NT2/D1 (cell line): ENCODE measurements at places on chromosomes 4 and X.

GRCh38 chrX:24693453-24694202 lies at the start of gene POLA1:
Gene POLA1, plus strand, starts transcription at chrX:24693918. Its CDS starts 44 bp downstream, at chrX:24693962.
- peak; percentile 96 for DNase-seq

DNA sequence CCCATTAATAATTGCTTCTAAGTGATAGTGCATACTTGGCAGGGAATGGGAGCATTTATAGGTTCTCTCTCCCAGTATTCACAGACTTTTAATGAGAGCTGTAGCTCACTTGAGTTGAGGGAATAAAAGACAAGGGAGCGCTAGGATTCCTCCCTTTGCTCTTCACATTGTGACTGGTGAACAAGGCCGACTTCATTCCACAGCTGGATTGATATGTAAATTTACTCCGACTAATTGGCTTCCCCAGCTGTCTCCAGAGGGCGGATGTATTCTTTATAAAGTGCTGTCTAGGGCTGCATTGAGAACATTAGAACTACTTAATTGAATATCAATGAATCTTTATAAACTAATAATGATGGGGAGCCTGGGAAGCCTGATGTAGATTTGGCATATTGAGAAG lies 63.4 kb downstream of the GPR50 start:
- peak; percentile 15 for DNase-seq

DNA sequence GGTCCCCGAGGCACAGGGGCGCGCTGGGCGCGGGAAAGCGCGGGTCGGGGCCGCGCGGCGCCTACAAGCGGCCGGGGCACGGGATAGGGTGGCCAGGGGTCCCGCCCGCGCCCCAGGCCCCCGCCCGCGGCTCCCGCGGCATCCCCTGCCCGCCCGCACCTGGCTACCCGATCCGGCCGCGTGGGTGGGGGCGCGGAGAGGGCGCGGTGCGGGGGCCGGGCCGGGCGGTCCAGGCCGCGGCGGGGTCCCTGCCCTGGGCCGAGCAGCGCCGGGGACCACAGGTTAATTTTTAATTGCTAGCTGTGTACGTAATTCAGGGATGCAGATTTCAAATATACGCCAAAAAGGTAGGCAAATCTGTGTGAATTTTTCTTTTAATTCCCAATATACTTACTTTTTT lies 44.3 kb upstream of the FAM47C start:
- DNase-seq = no peak

DNA sequence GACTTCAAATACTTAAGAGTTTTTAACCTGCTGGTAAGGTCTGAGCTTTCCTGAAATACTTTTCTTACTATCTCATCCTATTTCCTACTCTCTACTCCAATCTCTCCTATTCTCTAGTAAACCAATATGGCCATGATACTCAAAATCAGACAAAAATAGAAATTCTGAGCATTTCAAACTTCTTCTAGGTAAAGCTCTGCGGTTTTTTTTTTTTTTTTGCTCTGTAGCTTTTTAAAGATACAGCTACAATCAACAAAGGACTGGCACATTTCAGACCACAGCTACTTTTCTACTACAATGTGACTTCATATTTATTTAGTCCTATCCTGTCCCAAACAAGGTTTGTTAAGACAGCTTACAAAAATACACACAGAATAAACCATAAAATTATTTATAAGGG lies 31.1 kb downstream of the MAML3 start:
- DNase-seq = no peak

- DNase-seq = no peak
These were observed 20.3 kb downstream of the DGKQ start for GRCh38 chr4:952881-953573.

GRCh38 chrX:1205681-1206611 lies 6.5 kb downstream of the CRLF2 start:
- peak; percentile 90 for DNase-seq

GRCh38 chrX:13598877-13599276 lies 29.5 kb downstream of the EGFL6 start:
- DNase-seq = no peak

DNA sequence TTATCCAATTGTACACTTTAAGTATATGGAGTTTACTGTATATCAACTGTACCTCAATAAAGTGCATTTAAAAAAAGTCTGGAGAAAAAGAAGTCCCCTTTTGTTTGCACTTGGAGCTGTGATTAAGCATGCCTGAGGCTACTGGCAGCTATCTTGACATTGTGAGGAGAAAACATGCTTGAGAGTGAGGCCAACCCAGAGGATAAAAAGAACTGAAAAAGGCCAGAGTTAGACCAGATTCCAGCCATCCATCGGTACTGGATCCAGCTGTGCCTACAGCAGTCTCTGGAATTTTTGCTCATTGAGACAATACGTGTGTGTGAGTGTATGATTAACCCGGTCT lies 57.4 kb downstream of the LGI2 start:
- no peak for DNase-seq

GRCh38 chrX:24235084-24235710 lies 78.7 kb downstream of the SUPT20HL2 start:
- DNase-seq = no peak
